ENCODE measurements at places on chromosomes 4 and X.

GRCh38 chrX:82627568-82627967, 880.5 kb upstream of the POU3F4 start:
- DNase-seq = no peak

DNA sequence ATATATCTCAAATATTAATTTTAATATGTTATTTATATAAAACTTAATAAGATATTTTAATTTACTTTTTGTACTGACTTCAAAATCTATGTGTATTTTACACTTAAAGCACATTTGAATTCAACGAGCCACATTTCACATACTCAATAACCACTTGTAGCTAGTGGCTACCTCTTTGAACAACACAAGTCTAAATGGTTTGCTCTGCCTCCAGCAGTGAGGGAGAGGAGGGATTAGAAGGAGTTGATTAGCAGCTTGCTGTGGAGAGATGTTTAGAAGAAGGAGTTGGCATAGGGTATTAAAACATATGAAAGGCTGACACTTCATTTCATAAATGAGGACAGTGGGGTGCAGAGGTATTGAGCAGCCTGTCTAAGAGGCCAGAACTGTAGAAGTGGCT, 124.0 kb downstream of the ARHGAP24 start:
- DNase-seq = no peak

GRCh38 chrX:54447461-54447860, 7.3 kb downstream of the TSR2 start:
- no peak for DNase-seq

- DNase-seq = no peak
Observed at GRCh38 chr4:148693913-148694649, 251.9 kb upstream of the NR3C2 start.

DNA sequence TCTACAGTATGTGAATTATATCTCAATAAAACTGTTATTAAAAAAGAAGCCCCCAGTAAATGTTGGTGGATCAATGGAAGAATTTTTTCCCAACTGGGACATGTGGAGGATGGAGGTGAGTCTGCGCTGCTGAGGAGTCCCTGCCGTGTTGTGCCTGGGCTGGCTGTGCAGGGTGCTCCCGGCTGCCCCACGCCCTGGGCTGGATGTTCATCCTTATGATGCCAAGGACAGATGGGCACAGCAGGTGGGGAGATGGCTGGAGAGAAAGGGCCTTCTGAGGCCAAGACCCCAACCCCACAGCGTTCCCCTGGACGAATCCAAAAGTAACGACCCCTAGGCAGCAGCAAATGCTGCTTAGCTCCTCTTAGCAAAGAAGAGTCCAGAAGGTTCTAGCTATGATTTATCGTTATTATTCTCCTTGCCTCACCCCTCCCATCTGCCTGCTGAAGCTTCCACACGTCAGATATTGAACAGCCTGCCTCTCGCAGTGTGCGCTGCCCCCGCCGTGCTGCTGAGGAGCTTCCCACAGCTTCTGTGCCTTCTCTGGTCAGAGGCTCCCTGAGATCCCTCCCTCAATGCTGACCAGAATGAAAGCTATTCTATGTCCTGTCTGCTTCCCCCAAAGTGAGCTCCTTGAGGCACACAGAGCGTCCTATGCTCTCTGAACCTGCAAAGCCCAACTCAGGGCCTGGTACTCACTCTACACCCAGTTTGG, 26.5 kb downstream of the HMX1 start:
- DNase-seq = no peak

- no peak for DNase-seq
Observed at GRCh38 chrX:38831949-38832348, 30.7 kb downstream of the MID1IP1 start.

DNA sequence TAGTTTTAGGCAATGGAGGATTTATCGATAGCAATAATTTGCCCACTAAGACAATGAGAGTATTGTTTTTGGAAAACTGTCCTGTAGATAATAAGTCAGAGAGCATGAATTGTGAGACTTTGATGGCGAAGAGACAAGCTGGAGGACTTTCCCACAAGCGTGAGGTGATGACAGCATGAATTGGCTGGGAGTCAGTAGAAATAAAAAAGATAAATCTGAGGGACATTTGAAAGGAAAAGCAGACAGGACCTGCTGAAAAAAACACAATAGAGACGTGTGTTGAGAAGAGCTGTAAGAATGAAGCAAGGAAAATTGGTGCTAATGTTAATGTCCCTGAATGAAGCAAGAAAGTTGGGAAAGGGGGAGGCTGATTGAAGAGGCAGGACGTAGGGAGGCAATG, 233.5 kb downstream of the DCTD start:
- DNase-seq = no peak

DNA sequence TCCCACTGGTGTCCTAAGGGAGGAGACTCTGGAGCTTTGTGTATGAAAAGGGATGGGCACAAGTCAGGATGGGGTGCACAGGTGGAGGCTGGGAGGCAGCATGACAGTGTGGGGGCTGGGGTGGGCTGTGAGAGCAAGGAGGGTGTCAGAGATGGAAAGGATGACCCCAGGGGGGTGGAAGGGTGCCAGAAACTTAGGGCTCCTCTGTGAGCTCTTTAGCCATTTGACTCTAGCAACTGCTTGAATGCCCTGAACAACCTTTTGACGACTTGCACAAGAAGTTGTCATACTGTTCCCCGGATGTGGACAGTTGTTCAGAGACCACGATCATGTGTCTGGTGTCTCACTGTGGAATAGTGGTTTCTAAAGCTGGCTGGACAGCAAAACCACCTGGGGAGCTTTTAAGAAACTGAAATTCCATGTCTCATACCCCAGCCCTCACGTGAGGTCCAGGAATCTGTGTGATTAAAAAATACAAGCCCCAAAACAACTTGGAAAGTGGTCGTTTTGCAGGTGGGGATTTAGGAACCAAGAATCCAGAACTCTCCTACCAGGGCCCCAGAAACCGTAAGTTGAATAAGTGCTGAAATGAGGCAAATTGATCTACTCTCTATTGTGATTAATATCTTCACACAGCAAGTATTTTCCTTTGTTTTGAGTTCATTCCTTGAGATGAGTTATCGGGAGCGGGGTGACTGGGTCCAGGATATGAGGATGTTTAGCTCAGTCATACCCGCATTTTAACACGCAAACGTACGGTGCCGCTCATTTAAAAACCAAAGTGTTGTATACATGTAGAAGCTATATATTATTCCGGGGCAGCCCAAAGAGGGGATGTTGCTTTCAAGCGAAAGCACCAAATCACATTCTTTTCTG, 3.4 kb downstream of the RHOH start:
- DNase-seq = no peak
